ENCODE measurements at places on chromosomes 1 and 21.

DNA sequence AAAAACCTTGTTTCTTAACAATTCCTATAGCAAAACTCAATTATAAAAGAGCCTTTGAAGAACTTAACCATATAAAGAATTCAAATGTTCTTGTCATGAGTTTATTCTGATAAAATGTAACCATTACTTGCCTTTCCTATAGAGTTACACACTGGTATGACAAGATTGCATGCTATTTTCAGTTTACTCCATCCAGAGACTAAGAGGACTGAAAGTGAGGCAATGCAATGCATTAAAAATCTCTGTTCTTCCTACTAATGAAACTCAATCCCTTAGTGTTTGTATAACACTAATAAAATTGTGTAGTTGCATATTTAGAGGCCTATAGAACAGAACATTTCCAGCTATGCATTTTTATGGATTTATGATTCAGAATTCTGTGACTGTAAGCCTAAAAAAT is 88.1 kb downstream of the COP1 start:
- no peak for DNase-seq

DNA sequence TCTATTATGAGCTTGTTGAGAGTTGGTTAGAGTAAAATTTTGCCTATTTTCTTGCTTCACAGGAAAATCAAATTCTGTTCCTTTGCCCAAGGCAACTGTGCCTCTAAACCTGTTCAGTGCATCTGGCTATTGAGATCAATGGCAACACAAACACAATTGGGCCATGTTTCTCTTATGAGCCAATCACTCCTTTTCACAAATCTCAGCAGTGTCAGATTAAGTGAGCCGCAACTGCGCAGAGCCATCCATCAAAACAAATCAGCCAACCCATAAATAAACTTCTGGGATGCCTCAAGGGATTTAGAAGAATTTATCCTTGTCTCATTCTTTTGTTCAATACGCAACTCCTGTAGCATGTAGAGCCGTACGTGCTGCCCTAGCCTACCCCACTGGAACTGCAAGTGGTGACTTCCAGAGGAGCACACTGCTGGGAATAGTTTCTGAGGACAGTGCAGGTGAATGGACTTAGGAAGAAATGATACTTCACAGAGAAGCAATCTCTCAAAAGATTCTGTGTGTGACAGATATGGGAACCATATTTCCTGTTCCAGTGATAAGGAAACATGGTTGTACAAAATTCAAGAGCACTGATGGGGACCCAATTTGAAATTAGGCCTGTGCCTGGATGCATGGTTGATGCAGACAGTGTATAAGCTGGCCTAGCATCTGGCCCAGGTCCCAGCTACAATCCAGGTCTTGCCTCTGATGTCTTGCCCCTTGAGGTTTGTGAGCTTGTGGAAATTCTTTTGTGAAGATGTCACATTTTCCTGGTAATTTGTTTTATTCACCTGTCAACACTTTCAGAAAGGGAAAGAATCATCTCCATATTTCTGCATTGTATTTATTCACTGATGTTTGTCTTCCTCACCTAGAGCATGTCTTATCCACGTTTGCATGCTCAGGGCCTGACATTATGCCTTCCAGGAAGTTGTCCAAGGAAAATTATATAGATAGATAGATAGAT is 166.2 kb downstream of the URB2 start:
- DNase-seq = no peak

DNA sequence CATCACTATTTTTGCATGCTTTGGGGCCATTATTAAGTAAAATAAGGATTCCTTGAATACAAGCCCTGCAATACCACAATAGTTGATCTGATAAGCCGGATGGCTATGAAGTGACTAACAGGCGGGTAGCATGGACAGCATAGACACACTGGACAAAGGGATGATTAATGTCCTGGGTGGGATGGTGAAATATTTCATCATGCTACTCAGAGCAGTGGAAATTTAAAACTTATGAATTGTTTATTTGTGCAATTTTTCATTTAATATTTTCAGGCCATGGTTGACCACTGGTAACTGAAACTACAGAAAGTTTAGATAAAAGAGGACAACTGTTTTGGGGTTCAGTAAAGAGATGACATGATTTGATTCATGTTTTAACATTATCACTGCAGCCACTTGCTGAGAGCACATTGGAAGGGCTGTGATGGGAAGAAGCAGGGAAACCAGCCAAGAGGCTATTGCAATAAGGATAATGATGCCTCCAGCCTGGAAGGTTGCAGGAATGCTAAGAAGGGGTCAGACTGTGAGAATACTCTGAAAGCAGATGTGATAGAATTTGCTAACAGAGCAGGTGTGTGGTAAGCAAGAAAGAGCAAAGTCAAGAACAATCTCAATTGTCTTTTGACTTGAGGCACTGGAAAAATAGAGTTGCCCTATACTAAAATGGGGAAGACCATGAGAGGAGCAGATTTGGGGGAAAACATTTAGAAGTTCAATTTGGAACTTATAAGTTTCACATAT is 62.5 kb upstream of the TNFSF4 start:
- no peak for DNase-seq

DNA sequence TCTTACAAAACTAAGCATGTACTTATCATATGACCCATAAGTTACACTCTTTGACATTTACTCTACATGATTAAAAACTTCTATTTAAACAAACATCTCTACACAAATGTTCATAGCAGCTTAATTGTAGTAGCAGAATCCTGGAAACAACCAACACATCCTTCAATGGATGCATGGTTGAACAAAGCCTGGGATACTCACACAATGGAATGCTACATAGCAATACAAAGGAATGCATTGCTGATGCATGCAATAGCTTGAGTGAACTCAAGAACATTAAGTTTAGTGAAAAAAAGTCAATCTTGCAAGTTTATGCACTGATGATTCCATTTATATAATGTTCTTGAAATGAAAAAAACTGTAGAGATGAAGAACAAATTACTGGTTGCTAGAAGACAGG is 686.9 kb downstream of the LRRIQ3 start:
- no peak for DNase-seq

DNA sequence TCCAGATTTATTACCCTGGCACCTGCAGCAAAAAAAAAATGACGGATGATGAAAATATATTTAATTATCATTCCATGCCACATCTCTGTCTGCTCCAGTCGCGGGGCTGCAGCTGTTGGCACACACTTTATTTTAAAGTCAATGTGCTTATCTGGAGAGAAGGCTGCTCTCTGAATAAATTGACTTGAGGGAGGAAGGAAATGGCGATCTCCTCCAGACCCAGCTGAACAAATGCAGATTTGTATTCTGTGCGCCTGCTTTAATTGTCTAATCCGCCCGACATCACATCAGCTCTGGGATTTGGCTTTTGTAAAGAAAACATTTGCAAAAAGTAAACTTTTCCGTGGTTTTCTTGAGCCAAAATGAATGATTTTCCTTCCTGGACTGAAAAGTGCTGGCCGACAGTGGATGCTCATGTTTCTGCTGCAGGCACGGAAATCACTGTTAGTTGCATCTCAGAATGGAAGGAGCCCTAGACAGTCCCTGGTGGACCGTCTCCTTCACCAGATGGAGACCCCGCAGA is 150.2 kb downstream of the CAMTA1 start:
- DNase-seq = peak; percentile 45

GRCh38 chr1:5099558-5099957 is 445.1 kb downstream of the AJAP1 start:
- DNase-seq = peak; percentile 77

DNA sequence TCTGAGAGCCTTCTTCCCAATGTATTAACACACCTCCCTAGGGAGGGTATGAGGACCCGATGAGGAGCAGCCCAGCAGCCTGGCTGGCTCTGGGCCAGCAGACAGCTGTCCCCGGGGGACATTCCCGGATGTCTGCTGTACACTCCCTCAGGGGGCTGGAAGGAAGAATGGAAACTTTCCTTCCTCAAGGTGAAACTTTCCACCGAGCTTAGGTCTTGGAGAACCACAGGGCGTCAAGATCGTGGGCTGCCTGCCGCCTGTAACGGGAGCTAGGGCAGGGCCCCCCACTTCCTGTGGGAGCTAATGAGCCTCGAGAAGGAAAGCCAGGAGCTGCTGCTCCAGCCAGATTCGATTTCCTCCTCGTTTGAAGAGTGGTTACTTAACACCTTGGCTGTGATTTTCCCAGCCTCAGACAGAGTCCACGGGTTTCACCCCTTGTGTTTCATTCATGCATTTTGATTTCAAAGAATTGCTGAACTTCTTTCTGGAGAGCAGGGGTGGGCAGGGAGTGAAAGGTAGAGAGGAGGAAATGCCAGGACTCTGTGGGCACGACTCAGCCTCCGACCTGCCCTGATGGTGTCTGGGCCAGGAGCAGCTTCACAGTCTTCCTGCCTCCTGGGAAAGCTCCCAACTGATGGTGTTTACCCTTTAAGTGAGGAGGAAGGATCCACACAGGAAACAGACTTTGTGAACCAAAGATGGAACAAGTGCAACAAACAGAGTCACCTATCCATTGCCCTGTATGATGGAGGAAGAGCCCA is 29.7 kb downstream of the UBE2T start:
- no peak for DNase-seq

DNA sequence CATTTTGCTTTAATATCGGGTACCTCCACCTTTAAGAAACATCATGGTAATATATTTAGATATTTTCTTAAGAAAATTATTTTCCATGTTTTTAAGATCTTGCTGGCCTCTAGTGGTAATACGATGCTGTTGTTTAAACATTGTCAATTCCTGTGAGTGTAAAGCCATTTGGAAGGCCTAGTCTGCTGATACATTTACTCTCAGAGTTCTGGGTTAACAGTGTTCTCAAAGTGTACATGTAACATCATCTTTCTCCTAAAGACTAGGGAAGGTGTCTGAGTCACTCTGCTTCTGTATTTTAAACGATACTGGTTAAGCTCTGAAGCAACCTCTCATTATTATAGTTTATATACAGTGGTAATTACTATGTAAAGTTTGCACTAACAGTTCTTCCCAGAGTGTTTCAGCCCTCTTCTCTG is 189.1 kb downstream of the RASAL2 start:
- peak; percentile 7 for DNase-seq

- no peak for DNase-seq
Observed at GRCh38 chr1:155300024-155300423, 1.2 kb downstream of the PKLR start.

- DNase-seq = no peak
Observed at GRCh38 chr1:27915082-27915575, 19.7 kb upstream of the SMPDL3B start.

DNA sequence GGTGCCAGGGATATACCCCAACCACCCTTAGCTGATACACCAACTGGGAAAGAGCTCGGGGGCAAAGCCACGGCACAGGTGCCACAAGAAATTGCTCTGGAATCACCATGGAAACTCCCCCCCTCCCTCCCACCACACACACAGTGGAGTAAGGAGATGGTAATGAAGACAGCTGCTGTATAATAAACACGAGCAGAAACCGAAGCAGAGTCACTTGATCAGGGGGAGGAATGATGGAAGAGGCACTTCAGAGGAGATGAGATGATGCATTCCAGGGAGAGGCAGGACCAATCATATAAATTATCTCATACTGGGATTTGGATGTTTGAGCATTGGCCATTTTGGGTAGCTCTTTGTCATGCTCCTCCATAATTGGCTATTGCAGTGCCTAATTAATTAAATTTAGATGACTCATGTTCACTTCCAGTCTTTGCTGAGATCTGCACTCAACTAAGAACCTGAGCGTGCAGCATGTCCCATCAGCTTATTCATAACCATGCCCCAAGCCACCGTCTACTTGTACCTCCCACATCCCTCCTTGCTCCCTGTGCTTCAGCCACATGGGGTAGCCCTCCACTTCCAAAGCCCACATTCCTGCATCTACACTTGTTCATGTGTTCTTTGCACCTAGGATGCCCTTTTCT is 189.5 kb downstream of the ZSCAN20 start:
- DNase-seq = no peak

GRCh38 chr1:110870721-110871388 is 2.1 kb upstream of the CD53 start:
- no peak for DNase-seq

DNA sequence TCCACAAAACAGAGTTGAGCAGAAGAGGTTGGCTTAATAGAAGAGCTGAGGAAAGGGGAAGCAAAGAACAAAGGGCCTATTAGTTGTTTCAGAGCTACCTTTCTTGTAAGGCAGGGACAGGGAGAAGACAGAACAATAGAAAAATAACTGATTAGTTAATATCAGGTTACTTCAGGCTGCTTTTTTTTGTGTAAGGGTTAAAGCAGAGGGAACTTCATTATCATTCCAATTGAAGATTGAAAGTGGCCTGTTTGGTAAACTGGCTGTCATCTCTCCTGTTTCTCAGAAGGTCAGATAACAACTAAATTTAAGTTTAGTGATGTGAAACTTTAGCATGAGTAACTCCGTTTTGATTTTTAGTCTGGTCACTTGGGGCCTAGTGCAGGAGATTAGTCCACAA is 22.3 kb downstream of the CDC42 start:
- DNase-seq = no peak

DNA sequence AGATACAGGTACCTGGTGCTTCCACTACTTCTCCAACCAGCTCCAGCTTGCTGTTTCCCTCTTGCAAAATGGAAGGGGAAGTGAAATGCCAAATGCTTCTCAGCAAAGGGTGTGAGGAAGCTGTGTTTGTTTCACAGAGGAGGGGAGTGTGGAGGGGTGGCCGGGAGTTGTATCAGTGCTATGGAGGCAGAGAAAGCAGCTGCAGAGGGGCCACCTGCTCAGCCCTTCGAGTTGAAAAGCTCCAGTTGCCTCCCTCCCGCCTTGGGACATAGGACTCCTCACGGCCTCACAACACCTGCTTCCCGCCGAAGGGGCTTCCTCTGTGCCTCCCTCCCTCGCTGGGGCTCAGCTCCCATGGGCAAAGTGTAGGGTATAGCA is 12.1 kb upstream of the LINGO4 start:
- no peak for DNase-seq

- no peak for DNase-seq
Observed at GRCh38 chr21:35525443-35525842, 476.3 kb upstream of the RUNX1 start.

DNA sequence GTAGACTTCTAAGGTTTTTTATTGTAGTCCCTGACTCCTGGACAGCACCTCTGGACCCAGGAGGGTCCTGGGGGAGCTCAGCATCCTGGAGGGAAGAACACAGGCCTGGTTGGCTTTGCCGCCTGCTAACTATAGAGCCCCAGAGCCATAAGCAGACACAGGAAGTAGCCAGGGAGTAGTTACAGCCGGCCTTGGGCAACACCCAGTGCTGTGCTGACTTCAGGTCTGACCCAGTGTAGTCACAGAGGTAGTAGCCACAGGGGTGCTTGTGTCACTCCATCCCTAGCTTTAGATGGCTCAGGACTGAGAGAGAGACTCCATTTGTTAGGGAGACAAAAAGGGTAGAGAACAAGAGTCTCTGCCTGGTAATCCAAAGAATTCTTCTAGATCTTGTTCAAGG is 21.9 kb downstream of the MCOLN2 start:
- DNase-seq = no peak

GRCh38 chr1:17400725-17401341 is 28.8 kb downstream of the PADI6 start:
- DNase-seq = no peak

GRCh38 chr1:160538985-160539651 is 16.1 kb upstream of the SLAMF6 start:
- no peak for DNase-seq

GRCh38 chr1:74857676-74858075 is 124.7 kb downstream of the TYW3 start:
- DNase-seq = no peak

- no peak for DNase-seq
Observed at GRCh38 chr1:1972976-1973715, 30.4 kb downstream of the CFAP74 start.

GRCh38 chr1:62381831-62382657 is 54.8 kb upstream of the USP1 start:
- no peak for DNase-seq

- no peak for DNase-seq
Observed at GRCh38 chr1:228180271-228180958, 14.8 kb downstream of the IBA57 start.

Data from NCI-H1417 treated with DMSO at 0.1 percent for 48 hours (cell line).